HCT116 (cell line): ENCODE measurements at places on chromosomes 2 and 18.
A peak's percentile ranks its signal among the peaks of the same experiment; 100 is the strongest.

- no peaks in the 10 kb centered on the region for H3K27me3 ChIP-seq
- no peak overlapping the region for H3K4me3 ChIP-seq
- DNase-seq: no peak
These were observed 106.8 kb upstream of the LYPD6 start for GRCh38 chr2:149223472-149224095.

GRCh38 chr2:219448099-219448775 is 13.6 kb downstream of the SPEG start:
- peaks cover 34% of the 10 kb centered on the region for H3K4me1 ChIP-seq
- DNase-seq: no peak
- no peak overlapping the region for H3K27ac ChIP-seq
- H3K27me3 ChIP-seq: no peaks in the 10 kb centered on the region
- H3K36me3 ChIP-seq: no peaks in the 10 kb centered on the region; the same call in 1 of the 2 replicates

DNA sequence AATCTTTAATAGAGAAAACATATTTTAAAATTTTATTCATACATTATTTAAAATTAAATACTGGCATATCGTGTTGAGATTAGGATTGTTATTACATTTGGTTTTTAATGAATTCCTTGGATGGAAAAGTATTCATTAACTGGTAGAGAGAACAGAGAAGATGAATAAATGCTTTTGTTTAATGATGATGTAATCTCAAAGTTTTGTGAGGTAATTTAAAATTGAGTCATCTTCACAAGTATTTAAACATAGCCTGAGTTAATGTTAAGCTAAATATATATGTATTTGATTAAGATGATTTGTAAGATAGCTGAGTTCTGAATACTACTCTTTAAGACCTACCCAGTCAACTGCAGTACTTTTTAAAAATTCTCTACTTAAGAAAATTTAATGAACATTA is 713.4 kb upstream of the VRK2 start:
- H3K36me3 ChIP-seq: no peaks in the 10 kb centered on the region
- peaks cover 11% of the 10 kb centered on the region for H3K4me1 ChIP-seq
- H3K27ac ChIP-seq: no peak overlapping the region
- H3K4me3 ChIP-seq: no peak overlapping the region
- H3K27me3 ChIP-seq: no peaks in the 10 kb centered on the region

DNA sequence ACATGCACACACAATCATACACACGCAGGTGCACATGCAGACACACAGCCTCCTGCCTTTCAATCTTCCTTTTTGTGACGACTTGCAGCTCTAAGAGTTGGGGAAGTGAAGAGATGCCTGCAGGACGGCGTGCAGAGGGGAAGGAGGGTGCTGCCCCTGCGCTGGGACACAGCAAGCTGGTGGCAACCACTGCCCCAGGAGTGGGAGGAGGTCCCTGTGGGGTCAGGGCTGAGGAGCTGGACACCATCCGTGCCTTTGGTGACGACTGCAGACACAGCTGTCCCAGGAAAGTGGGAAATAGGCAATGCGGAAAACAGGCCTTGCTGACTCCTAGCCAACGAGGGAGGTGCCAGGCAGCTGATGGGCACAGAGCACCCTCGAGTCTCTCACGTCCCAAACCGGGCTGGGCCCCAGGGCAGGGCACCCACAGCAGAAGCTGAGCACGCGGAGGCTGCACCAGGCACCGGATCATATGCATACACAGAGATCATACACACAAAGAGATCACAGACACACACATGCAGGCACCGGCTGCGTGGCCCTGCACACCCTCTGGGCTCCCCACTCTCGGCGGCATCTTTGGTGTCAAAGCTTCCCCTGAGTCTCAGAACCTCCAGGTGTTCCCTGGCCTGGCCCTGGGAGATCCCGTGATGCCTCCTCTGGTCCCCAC is 146.1 kb downstream of the PXDN start:
- no peak overlapping the region for H3K4me3 ChIP-seq
- H3K36me3 ChIP-seq: no peaks in the 10 kb centered on the region
- peaks cover 16% of the 10 kb centered on the region for H3K4me1 ChIP-seq
- H3K27me3 ChIP-seq: peaks cover 24% of the 10 kb centered on the region
- no peak overlapping the region for H3K27ac ChIP-seq
- no peak for DNase-seq

DNA sequence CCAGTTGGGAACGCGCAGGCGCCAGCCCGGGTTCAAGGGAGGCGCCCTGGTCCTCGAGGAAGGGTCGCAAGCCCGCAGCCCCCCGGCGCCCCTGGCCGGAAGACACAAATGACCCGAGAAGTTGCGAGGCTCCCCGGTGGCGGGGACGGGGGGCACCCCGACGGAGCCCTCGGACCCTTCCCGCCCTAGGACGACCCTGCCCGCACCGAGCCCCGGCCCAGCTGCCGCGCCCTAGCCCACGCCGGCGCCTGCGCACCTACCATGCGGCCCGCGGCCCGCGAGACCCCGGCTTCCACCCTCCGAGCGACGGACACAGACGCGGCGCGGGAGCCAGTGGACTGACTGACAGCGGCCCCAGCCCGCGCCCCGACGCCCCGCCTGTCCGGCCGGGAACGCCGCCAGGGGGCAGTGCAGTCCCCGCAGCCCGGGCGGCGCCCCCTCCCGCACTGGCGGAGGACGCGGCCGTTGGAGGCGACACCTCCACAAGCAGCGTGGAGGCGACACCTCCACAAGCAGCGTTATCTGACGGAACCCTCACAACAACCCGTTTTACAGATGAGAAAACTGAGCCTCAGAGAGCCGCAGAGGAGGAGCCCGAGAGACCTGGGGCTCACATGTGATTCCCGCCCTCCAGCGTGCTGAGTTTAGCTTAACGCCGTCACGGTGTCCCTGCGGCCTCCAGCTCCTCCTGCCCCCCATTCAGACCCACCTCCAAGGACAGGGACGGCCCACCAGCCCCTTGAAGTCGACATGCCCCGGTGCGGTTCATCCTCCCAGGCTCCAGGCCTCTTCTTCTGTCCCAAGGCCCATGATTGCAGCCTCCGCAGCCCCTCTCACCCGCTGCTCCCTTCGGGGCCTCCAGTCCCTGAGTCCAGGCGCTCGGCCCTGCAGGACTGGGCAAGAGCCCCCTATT is at the start of gene NMUR1:
TSS of gene NMUR1 (minus strand) at position 347 of the 913 bp plus-strand sequence. CDS start at position 263, 84 bp downstream.
- peaks cover 8% of the 10 kb centered on the region for H3K4me1 ChIP-seq
- H3K27ac ChIP-seq: no peak within 1 kb of the TSS
- DNase-seq: peak; percentile 19
- no peaks in the 10 kb centered on the region for H3K27me3 ChIP-seq
- H3K4me3 ChIP-seq: no peak within 1 kb of the TSS

DNA sequence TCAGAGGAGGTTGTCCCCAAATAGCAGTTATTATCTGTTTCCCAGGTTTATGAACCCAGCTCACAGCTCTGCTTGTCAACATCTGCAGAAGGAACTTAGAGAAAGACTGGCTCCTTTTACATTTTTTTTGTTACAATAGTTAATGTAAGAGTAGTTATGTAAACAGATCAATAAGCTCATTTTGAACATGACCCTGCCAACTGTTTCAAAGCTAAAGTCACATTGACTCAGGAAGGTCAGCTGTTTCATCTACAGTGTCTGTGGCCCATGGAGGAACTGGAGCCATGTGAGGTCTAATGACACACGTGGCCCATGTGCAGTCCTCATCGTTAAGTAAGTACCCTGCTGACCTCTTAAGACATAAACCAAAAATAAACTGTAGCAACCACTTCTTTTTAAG is 97.1 kb downstream of the SH3RF3 start:
- no peak overlapping the region for H3K4me3 ChIP-seq
- no peaks in the 10 kb centered on the region for H3K36me3 ChIP-seq
- H3K27me3 ChIP-seq: peaks cover 18% of the 10 kb centered on the region; the same call in 1 of the 2 replicates

DNA sequence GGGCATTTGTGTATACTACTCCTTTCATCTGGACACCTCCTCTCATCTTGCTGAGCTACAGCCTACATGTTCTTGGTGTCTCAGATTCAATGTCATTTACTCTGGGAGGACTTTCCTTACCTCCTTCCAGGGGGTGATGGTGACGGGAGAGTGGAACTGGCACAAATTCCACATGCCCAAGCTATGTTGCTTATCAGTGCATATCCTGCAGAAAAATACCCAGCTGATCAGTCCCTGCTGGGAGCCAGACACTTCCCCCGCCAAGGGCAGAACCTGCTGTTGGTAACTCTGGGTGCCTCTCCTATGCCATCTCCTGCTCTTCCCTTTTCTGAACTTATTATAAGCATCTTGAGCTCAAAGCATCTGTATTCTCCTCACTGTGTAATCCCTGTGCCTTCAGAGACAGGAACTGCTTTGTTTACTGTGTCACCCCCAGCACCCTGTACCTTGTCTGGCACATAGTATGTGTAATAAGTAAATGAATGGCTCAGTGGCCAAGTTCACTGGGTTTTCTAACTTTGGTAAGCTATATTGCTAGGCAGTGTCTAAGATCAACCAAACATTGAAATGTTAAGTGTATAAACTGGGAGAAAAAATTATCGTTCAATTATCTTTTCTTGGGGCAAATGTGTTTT is 87.7 kb upstream of the LPIN2 start:
- H3K27me3 ChIP-seq: no peaks in the 10 kb centered on the region
- no peak for DNase-seq
- H3K4me1 ChIP-seq: no peaks in the 10 kb centered on the region
- H3K36me3 ChIP-seq: no peaks in the 10 kb centered on the region
- H3K4me3 ChIP-seq: no peak overlapping the region

DNA sequence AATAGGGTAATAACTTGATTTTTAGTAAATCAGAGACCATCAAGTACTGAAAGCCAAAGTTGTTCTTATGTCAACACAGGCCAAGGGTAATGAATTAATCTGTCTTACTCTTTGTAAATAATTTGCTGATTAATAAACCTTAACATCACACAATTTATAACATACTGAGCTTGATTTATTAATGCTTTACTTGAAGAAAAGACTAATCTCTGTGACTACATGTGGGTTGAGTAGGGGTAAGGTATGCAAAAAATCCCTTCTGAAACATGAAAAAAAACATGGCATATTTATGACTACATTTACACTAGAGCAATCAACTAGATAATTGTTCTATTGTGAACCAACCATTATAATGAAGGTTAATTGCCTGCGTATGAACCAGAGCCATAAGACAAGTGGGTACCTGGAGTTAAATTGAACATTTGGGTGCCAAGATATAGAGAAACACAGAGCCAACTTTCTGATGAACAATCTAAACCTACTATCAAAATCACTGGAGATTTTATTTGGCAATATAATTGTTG is 67.7 kb upstream of the GRB14 start:
- H3K27ac ChIP-seq: no peak overlapping the region
- no peaks in the 10 kb centered on the region for H3K36me3 ChIP-seq
- no peaks in the 10 kb centered on the region for H3K27me3 ChIP-seq
- H3K4me3 ChIP-seq: no peak overlapping the region
- DNase-seq: no peak

- H3K27me3 ChIP-seq: no peaks in the 10 kb centered on the region
- peaks cover 55% of the 10 kb centered on the region for H3K4me1 ChIP-seq
- H3K4me3 ChIP-seq: no peak overlapping the region
- H3K36me3 ChIP-seq: no peaks in the 10 kb centered on the region
These were observed 60.5 kb downstream of the PMAIP1 start for GRCh38 chr18:59960272-59960671.

DNA sequence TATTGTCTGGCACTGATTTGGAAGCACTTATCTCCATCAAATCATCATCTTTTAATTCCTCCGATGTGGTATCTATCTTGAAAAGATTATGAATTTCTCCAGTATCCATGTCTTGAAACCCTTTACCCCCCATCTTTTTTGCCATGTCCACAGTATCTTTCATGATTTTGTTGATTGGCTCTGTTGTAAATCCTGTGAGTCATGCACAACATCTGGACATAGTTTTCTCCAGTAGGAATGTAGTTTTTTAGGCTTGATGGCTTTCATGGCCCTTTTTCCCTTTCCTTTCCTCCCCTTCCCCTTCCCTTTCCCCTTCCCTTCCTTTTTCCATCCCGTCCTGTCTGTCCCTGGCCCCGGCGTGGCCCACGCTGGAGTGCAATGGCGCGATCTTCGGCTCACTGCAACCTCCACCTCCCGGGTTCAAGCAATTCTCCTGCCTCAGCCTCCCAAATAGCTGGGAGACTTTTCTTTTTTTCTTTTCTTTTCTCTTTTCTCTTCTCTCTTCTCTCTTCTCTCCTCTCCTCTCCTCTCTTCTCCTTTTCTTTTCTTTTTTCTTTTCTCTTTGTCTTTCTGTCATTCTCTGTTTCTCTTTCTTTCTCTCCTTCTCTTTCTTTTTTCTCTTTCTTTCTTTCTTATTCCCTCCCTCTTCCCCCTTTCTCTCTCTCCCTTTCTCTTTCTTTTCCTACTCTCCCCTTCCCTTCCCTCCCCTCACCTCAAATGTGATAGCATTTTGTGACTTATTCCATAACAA is 18.4 kb upstream of the ZNF638 start:
- no peak overlapping the region for H3K4me3 ChIP-seq
- no peaks in the 10 kb centered on the region for H3K4me1 ChIP-seq

GRCh38 chr2:136255648-136256461 is 137.9 kb upstream of the CXCR4 start:
- H3K27me3 ChIP-seq: no peaks in the 10 kb centered on the region
- no peak overlapping the region for H3K27ac ChIP-seq
- no peaks in the 10 kb centered on the region for H3K36me3 ChIP-seq
- H3K4me1 ChIP-seq: no peaks in the 10 kb centered on the region

- H3K27ac ChIP-seq: no peak overlapping the region
- no peak overlapping the region for H3K4me3 ChIP-seq
- no peaks in the 10 kb centered on the region for H3K4me1 ChIP-seq
- DNase-seq: no peak
- no peaks in the 10 kb centered on the region for H3K27me3 ChIP-seq
These were observed 222.4 kb downstream of the WDR7 start for GRCh38 chr18:56873441-56874140.

DNA sequence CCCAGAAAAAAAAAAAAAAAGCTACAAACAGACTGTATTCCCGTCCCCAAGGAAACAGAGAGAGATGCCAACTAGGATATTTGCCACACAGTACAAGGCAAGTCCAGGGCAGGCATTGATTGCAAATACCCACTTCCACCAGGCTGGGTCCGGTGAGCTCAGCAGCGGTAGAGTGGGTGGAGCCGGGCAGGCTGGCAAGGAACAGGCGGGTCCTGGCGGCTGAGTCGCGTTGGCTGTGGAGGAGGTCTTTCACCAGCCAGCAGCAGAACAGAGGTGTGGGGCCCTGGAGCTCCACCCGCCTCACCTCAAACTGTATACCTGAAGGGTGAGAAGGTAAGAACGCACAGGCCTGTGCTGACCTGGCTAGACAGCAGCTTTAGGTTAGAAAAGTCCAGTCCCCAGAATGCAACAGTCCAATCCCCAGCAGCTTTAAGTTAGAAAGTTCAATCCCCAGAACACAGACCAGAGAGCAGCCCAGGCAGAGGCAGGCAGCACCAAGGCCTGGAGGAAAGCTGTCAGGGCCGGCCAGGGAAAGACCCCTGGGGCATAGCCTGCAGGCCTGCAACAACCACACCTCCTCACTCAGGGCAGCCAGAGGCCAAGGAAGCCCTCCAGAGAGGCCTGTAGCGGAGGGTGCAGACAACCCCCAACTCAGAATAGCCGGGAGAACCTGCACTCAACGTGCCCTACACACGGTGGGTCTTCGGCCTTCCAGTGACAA is 21.9 kb upstream of the MTERF4 start:
- no peaks in the 10 kb centered on the region for H3K27me3 ChIP-seq
- 0 out of 2 replicates have a peak, but pooled peaks cover 2% of the 10 kb centered on the region for H3K36me3 ChIP-seq
- H3K4me3 ChIP-seq: no peak overlapping the region
- no peaks in the 10 kb centered on the region for H3K4me1 ChIP-seq

- no peak overlapping the region for H3K27ac ChIP-seq
- H3K36me3 ChIP-seq: no peaks in the 10 kb centered on the region
- H3K4me1 ChIP-seq: no peaks in the 10 kb centered on the region; the same call in 1 of the 2 replicates
- no peak for DNase-seq
These were observed 123.5 kb upstream of the CTAGE1 start for GRCh38 chr18:22541232-22541631.
